ENCODE measurements at places on chromosomes 3 and 15.
A peak's percentile ranks its signal among the peaks of the same experiment; 100 is the strongest.

DNA sequence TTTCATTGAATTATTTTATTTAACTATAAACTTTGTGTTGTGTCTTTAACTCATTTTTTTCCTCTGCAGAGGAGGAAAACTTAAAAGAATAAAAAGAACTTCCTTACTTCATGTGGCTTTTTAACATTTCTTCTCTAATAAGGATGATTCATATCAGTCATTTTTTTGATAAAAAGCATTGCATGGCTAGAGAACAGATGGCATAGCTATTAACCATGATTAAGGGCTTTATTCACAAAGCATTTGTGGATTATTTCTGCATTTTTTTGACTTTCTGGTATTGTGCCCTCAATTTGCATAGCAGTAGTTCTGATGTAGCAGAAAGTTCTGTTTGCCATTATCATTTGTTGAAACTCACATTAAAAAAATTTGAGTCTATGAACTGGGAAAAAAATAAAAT is 540.8 kb downstream of the SI start:
- DNase-seq, result no peak

GRCh38 chr3:52298149-52299098 is 10.8 kb downstream of the GLYCTK start:
- DNase-seq, result no peak

GRCh38 chr3:87009271-87009670 is 18.3 kb upstream of the VGLL3 start:
- DNase-seq, result no peak

GRCh38 chr3:41519746-41520145 is 320.4 kb downstream of the CTNNB1 start:
- peak; percentile 35 for DNase-seq

GRCh38 chr3:188646592-188646991 is 492.6 kb downstream of the LPP start:
- no peak for DNase-seq

DNA sequence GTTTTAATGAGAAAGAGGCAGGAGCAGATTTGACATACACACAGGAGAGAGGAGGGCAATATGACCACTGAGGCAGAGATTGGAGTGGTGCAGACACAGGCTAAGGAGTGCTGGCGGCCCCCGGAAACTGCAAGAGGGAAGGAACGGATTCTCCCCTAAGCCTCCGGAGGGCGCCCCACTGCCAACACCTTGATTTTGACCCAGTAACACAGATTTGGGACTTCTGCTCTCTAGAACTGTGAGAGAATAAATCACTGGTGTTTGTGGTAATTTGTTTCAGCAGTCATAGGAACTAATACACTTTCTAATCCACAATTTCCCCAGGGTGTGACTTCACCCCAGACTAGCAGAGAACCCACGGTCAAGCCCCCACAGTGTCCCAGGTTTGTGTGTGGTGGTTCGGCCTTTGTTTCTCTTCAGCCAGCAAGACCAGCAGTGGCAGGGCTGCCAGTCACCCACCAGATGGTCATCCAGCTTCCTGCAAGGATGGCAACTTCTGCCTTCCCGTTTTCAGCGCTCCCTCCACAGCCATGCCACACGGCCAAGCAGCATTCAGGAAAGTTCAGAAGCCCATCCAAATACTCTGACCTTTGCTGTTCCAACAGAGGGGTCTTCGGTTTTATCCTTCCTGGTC is 23.6 kb upstream of the TSPAN3 start:
- no peak for DNase-seq

DNA sequence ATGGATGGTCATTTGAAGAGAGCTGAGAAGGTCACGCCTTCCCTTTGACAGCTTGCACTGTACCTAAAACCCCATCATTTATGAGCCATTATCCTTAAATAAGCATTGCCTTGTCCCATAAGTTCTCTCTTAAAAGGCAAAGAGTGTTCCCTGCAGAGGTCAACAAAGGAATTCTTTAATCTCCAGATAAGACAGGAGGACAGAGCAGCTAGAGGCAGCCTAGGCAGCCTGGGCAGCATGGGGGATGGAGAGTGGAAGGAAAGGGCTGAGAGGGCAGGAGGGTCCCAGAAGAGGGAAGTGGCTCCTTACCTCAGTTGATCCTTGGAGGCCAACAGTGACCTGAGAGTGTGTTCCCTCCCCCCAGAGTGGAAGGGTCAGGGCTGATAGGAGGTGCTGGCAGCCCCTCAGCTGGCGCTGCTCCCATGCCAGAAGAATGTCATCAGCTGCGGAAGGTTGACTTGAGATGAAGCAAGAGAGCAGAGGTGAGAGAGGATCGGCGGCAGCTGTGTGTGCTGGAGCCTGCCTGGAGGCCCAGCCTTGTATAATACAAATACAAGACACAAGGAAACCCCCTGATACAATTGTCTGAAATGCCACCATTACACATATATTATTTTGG is 12.8 kb downstream of the KBTBD13 start:
- DNase-seq, result no peak

- no peak for DNase-seq
Observed at GRCh38 chr3:46504789-46505188, 7.0 kb downstream of the RTP3 start.

GRCh38 chr15:58738046-58738707 is 11.3 kb downstream of the ADAM10 start:
- DNase-seq, result no peak

DNA sequence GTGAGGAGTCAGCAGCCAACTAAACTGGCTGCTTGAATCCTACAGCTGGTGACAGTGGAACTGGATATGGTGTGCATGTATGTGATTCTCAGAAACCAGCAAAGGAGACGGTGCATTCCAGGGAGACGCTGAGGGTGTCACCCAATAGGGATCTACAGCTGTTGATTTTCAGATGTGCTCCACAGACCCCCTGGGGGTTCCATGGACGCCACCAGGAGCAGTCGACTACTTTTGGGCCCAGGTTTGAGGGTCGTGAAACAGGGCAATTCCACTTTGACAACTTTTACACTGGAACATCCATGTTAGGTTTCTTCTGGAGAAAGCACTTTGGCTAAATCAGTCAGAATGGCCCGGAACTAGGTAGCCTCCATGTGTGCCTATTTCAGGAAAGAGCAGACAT is 71.5 kb upstream of the MEX3B start:
- DNase-seq, result no peak

- no peak for DNase-seq
Observed at GRCh38 chr15:75775296-75776064, 62.8 kb upstream of the CSPG4 start.

GRCh38 chr3:56624725-56625124 is 58.3 kb downstream of the TASOR start:
- peak; percentile 37 for DNase-seq

- DNase-seq, result no peak
Observed at GRCh38 chr15:66898656-66899386, 166.6 kb upstream of the SMAD3 start.

DNA sequence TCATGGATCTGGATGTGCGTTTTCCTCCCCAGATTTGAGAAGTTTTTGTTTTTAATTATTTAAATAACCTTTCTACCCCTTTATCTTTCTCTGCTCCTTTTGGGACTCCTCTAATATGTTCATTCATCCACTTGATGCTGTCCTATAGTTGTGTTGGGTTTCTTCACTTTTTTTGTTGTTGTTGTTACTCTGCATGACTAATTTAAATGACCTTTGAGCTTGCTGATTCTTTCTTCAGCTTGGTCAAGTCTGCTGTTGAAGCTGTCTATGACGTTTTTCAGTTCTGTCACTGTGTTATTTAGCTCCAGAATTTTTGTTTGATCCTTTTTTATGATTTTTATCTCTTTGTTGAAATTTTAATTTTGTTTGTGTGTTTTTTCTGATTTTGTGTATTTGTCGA is 463.6 kb upstream of the ALCAM start:
- no peak for DNase-seq

GRCh38 chr3:158768881-158769543 is 32.8 kb upstream of the MFSD1 start:
- DNase-seq, result peak; percentile 86

DNA sequence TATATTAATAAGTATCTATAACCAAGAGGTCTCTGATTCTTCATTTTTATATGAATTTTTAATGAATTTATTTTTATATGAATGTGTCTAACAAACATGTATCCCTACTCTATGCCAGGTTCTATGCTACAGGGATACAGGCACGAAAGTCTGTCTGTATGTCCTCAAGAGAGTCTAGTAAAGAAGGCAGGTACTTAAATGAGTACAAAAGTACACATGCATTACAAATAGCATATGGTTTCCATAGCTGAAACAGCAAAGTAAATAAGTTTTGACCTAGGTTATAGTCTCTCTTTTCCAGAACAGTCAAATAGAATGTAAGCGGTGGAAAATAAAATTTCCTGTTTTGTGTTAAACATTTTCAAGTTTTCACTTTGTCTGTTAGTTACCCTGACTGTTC is 13.3 kb upstream of the ABHD10 start:
- DNase-seq, result no peak

GRCh38 chr3:159273608-159274007 is 471.8 kb downstream of the MFSD1 start:
- peak; percentile 4 for DNase-seq

DNA sequence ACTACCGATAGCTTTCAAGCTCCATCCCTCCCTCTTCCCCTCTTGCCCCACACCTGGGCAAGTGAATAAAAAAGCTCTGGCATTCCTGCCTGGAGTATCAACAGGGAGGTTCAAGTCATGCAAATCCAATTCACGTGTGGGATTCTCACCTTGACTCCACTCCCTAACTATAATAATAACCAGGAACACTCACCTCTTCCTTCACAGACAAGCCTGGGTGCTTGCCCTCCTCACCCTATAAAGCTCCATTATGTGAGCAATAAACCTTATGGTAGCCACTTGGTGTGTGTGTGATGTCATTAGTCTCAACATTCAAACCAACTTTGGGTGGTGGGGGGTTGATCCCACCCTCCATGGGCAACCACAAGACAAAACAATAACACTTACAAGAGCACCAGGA is 16.6 kb downstream of the CHDH start:
- DNase-seq, result no peak

DNA sequence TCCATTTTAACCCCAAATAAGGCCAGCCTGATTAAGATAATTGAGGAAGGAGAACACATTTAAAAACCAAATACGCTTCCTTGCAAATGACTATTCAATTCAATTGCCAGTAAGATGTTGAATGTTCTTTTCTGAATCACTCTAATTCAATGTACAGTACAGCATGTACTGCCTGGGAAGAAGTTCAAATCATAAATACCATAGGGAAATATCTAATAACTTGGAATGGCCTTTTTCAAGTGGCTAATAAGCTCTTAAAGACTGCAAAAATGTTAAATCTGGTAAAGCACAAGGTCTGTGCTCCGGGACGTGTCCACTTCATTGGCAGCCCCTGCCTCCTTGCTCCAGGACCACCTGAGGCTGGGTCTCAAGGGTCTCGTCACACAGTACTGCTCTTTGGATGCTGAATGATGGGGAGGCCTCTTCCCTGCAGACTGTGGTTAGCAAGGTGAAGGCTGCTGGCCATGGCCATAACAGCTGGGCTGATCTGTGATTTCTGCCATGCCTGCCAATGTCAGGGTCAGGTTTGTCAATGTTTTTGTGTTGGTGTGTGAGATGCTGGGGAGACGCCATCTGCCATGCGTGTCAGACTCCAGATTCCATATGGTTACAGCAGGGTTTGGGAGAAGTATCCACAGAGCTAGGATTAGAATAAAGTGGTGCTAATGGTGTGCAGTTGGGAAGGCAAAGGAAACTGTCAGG is 300.5 kb downstream of the ADAMTS17 start:
- no peak for DNase-seq

- DNase-seq, result no peak
Observed at GRCh38 chr3:49006408-49007067, 653 bp upstream of the WDR6 start.

- no peak for DNase-seq
Observed at GRCh38 chr3:16849229-16849628, 35.5 kb upstream of the PLCL2 start.

GRCh38 chr3:154029926-154030325 is 91.3 kb upstream of the ARHGEF26 start:
- no peak for DNase-seq

DNA sequence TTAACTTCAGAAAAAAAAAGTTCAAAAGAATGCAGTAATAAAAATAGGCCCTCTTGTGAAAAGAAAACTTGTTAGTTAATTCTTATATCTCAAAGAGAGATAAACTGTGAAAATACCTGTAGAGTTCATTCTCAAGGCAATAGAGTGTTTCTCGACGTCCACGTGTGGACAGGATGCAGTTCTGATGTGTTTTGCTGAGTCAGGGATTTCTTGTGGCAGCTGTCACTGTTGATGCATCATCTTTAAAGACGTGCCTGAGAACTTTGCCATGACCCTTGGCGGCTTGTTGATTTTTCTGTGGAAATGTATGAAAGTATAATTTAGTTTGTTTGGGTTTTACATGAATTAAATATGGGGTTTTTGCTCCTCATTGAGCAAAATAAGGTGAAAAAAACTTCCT is 702.2 kb downstream of the NLGN1 start:
- no peak for DNase-seq

- DNase-seq, result no peak
Observed at GRCh38 chr3:129648391-129648790, 41.9 kb upstream of the PLXND1 start.

DNA sequence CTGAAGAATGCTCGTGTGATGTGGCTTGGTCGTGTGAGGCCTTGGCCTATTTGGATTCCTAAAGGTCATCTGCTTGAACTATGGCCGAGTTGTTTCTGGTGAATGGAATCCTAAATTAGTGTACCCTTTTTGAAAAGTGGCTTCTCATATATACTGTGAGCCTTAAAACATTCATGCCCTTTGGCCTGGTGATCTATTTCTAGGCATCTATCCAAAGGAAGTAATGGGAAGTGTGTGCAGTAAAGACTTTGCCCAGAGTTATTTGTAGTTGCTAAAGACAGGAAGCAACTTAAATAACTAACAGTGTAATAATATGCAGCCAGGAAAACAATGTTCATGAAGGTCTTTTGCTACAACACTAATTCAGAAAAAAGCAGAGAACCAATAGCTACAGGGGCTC is 3.0 kb downstream of the DGKG start:
- DNase-seq, result no peak

GRCh38 chr3:43097400-43098080 is 8.3 kb downstream of the POMGNT2 start:
- no peak for DNase-seq

DNA sequence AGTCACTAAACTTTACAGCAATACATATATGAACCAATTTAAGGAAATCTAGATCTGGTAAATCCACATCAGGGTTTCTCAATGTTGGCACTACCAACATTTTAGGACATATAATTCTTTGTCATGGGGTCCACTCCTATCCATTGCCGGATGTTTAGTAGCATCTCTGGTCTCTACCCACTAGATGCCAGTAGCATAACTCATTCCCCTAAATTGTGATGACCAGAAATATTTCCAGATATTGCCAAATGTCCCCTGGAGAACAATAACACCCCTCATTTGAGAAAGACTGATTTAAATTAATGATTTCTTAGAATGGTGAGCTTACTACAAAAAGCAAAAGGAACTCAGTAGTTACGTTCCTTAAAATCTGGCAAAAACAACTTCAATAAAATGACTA is 23.1 kb upstream of the ANKRD28 start:
- DNase-seq, result no peak
